CD4-positive, alpha-beta memory T cell (primary cell): ENCODE measurements at places on chromosomes 2 and 18.

- no peak overlapping the region for H3K4me3 ChIP-seq
- H3K4me1 ChIP-seq = peaks cover 8% of the 10 kb centered on the region
- no peaks in the 10 kb centered on the region for H3K27me3 ChIP-seq
- no peaks in the 10 kb centered on the region for H3K36me3 ChIP-seq
- no peak for DNase-seq
Observed at GRCh38 chr2:144580521-144581161, 60.7 kb upstream of the ZEB2 start.

DNA sequence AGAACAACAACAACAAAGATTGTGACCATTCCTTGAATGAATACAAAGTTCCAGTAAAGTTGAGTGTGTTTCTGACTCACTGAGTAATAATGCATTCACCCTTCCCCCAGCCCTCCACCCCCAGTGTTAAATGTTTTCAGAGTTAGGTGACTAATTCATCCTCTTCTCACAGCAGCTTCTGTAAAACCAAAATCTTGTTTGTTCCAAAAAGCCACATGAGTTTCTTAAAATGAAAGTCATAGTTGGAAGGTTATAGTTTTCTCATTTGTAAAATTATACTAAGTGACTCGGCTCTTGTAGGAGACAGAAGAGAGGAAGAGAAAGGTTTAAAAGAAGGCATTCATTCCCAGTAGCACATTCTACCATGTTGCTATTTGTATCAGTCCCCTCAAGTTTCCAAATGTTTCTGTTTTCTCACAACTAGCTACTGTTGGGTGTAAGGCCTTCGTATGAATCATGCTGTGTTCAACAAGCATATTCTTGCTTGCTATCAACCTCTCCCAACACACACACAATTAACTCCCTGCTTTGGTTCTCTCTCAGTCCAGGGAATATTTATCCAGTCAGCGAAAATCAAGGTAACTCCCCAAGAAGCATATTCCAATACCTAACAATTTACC, 75.3 kb downstream of the MBD2 start:
- DNase-seq = no peak
- no peaks in the 10 kb centered on the region for H3K27me3 ChIP-seq

DNA sequence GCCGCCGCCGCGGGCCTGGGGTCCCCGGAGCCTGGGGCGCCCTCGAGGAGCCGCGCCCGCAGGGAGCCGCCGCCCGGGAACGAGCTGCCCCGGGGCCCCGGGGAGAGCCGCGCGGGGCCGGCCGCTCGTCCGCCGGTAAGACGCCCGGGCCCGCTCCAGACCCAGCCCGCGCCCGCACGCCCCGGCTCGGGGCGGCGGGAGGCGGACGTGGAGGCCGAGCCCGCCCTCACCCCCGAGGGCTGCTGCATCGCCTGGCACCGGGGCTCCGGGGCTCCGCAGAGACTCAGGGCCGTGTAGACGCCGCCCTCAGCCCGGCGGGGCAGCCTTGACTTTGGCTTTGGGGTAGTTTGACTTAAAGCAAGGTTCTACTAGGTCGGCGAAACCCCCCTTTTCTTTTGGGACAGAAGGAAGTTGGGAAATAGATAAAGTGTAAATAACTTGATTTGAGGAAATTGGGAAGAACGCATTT, 335 bp downstream of the ERFE start:
- no peak overlapping the region for H3K4me3 ChIP-seq
- DNase-seq = no peak
- H3K4me1 ChIP-seq = peaks cover 7% of the 10 kb centered on the region
- peaks cover 13% of the 10 kb centered on the region for H3K27me3 ChIP-seq
- no peaks in the 10 kb centered on the region for H3K36me3 ChIP-seq
- H3K27ac ChIP-seq = no peak overlapping the region

- H3K4me3 ChIP-seq = no peak overlapping the region
- H3K27ac ChIP-seq = no peak overlapping the region
- no peak for DNase-seq
- no peaks in the 10 kb centered on the region for H3K36me3 ChIP-seq
Observed at GRCh38 chr2:187917535-187917934, 363.3 kb upstream of the TFPI start.

- DNase-seq = no peak
- H3K4me1 ChIP-seq = no peaks in the 10 kb centered on the region
- H3K27me3 ChIP-seq = no peaks in the 10 kb centered on the region
- H3K27ac ChIP-seq = no peak overlapping the region
- no peaks in the 10 kb centered on the region for H3K36me3 ChIP-seq
Observed at GRCh38 chr2:236667526-236667925, 97.9 kb downstream of the ACKR3 start.

GRCh38 chr2:96267159-96267971, 1.3 kb downstream of the CIAO1 start:
- peak overlapping the region; percentile 94 for H3K27ac ChIP-seq
- peaks cover 36% of the 10 kb centered on the region for H3K4me1 ChIP-seq
- DNase-seq = peak; percentile 21
- peaks cover 38% of the 10 kb centered on the region for H3K36me3 ChIP-seq

DNA sequence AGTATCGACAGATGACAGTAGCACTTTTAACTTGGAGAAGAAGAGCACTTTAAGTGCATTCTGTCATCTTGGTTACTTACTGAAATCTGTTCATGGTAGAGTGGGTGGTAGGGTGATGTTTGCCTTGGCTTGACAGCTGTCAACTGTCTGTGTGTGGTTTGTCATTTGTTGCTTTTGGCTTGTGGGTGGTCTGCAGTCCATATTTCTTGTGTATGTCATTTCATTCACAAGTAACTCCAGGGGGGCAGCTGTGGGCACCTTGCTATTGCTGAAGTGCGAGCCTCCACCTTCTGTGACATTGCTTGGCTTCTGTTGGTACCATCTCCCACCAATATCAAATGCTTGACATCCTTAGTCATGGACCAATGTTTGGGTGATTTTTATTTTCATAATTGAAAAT, 311.6 kb upstream of the NRP2 start:
- no peak overlapping the region for H3K4me3 ChIP-seq
- H3K4me1 ChIP-seq = no peaks in the 10 kb centered on the region
- no peak for DNase-seq
- no peak overlapping the region for H3K27ac ChIP-seq
- no peaks in the 10 kb centered on the region for H3K36me3 ChIP-seq

DNA sequence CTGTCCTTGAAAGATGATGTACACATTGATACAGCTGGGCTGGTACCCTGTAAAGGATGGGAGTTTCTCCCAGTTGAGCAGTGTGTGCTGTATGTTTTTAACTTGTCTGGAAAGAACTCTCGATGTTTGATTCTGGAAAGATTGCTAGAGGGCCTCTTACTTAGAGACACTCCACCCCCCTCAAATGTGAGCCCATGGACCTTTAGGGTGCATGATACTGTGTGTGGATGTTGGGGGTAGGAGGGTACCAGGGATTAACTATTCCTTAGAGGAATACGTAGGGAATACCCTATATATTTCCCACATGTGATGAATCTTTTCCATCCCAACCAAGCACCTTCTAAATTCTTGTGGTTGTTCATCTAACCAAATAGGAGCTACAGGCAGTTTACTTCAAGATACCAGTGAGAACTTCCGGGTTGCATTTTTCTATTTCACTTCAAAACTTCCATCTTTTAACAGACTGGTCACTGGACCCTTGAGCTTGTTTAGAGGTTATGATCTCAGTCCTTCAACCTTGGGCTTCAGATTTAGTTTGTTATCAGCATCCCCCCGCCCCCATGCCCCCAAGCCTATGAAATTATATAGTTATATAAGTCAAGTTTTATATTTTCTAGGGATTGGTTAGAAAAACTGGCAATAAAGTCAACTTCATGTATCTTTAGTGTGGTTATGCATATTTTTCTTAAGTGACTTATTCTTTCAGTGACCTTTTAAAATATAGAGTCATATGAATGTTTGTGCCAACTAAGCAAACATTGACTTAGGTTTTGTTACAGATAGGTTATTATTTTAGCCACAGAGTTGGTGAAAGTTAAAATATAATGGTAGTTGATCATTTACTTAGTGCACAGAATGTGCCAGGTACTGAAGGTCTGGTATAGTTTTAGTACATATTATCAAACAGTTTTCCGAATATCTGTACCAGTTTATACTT, 18.2 kb downstream of the AFTPH start:
- no peaks in the 10 kb centered on the region for H3K27me3 ChIP-seq
- H3K4me3 ChIP-seq = no peak overlapping the region

GRCh38 chr2:23571085-23571484, 186.1 kb downstream of the KLHL29 start:
- no peaks in the 10 kb centered on the region for H3K4me1 ChIP-seq
- DNase-seq = no peak
- no peaks in the 10 kb centered on the region for H3K27me3 ChIP-seq
- H3K4me3 ChIP-seq = no peak overlapping the region
- no peak overlapping the region for H3K27ac ChIP-seq

- DNase-seq = peak; percentile 75
- no peaks in the 10 kb centered on the region for H3K36me3 ChIP-seq
- peak overlapping the region; percentile 91 for H3K27ac ChIP-seq
- peaks cover 99% of the 10 kb centered on the region for H3K4me1 ChIP-seq
- H3K27me3 ChIP-seq = no peaks in the 10 kb centered on the region
Observed at GRCh38 chr2:201127570-201127969, 11.6 kb downstream of the CFLAR start.

DNA sequence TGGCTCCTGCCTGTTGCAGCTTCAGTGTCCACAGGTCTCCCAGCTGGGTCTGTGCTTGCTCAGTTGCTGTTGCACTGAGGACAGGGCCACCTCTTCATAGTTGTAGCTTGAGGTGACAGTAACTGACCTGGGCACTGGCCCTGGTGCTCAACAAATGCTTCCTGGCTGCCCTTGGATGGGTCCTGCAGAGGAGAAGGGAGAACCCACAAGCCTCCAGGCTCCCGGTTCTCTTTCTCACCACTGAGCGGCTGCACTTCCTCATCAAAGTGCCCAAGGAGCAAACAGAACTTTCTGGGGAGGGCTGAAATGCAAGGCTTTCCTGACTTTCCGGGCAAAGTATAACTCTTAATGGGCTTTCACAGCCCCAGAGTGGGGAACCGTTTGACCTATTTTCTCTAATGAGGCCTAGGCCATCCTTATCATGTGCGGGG, 38.7 kb downstream of the LCT start:
- no peaks in the 10 kb centered on the region for H3K36me3 ChIP-seq
- no peak for DNase-seq
- peaks cover 4% of the 10 kb centered on the region for H3K4me1 ChIP-seq
- H3K4me3 ChIP-seq = no peak overlapping the region
- H3K27ac ChIP-seq = no peak overlapping the region
- H3K27me3 ChIP-seq = no peaks in the 10 kb centered on the region

DNA sequence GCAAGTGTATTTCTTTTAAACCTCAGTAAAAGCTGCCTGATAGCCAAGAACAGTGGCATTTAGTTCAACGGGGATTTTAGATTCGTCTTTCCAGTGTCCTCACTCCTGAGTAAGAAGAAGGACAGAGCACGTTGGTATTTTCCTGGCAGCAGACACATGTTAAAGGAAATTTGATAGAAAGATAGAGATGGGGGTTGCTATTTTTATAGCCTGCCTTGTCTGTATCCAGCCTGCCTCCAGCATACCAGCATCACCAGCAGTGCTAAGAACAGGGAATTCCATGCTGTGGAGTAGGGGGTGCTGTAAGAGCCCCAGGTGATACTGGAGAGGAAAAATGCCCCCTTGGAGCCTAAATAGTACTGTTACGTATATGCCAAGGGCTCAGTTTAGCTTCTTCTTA, 1.1 kb upstream of the SMYD1 start:
- no peak overlapping the region for H3K27ac ChIP-seq
- no peaks in the 10 kb centered on the region for H3K4me1 ChIP-seq
- no peaks in the 10 kb centered on the region for H3K27me3 ChIP-seq
- H3K4me3 ChIP-seq = no peak overlapping the region
- DNase-seq = no peak

- no peak overlapping the region for H3K27ac ChIP-seq
- H3K27me3 ChIP-seq = no peaks in the 10 kb centered on the region
- H3K4me3 ChIP-seq = no peak overlapping the region
- no peaks in the 10 kb centered on the region for H3K36me3 ChIP-seq
- DNase-seq = no peak
Observed at GRCh38 chr2:189045836-189046235, 71.7 kb downstream of the COL3A1 start.
